ENCODE measurements at places on chromosomes 5 and 9. TPM values are rescaled to one million over a fixed set of nuclear protein-coding genes. Genes with fewer than 3 reads are reported as not detected.
A peak's percentile ranks its signal among the peaks of the same experiment; 100 is the strongest.

GRCh38 chr5:79845448-79846197 lies 145.4 kb downstream of the MTX3 start:
- DNase-seq, result peak; percentile 41

DNA sequence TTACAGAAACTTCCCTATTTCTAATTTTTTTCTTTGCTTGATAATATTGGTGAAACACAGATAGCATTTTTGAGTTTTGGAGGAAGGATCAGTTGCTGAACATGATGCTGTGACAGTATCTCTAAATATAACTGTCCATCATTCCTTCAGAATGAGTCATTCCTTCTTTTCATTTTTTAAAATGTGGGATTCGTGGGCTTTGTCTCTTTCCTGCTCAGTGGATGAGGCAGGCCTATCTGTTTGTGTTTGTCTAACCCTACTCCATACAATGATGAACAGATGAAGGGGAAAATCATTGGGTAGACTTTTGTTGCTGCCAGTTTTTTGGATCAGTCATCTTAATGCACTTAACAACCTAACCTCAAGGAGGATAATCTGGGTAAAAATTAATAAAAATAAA lies 15.7 kb upstream of the OR13C8 start:
- peak; percentile 37 for DNase-seq

DNA sequence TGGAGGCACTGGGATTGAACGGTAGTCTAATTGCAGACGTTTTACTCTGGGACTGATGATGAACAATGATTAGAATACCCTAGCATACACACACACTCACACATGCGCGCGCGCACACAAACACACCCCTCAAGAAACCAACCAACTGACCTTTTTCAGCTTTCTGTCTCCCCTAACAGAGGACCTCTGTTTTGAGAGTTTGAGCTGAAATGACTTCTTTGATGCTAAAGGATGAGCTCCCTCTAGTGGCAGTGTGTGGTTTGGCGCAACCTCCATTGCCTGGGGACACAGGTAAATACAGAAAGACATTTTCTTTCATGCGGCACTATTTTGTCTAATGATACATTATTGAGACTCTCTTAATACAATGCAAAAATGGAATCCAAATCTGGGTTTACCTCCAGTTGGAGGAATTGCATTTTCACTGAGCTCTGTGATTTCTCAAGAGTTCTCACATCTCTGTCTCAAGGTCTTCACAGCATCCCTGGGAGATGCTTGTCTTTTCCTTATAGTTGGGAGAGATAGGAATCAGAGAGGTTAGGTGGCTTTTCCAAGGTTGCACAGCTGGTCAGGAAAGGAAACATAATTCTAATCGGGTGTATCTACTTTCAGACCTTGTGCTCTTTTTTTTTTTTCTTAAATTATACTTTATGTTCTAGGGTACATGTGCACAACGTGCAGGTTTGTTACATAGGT lies 187.5 kb downstream of the TMEM38B start:
- DNase-seq, result peak; percentile 63

- no peak for DNase-seq
Measured at GRCh38 chr5:35618781-35619180, 1.1 kb downstream of the SPEF2 start.

DNA sequence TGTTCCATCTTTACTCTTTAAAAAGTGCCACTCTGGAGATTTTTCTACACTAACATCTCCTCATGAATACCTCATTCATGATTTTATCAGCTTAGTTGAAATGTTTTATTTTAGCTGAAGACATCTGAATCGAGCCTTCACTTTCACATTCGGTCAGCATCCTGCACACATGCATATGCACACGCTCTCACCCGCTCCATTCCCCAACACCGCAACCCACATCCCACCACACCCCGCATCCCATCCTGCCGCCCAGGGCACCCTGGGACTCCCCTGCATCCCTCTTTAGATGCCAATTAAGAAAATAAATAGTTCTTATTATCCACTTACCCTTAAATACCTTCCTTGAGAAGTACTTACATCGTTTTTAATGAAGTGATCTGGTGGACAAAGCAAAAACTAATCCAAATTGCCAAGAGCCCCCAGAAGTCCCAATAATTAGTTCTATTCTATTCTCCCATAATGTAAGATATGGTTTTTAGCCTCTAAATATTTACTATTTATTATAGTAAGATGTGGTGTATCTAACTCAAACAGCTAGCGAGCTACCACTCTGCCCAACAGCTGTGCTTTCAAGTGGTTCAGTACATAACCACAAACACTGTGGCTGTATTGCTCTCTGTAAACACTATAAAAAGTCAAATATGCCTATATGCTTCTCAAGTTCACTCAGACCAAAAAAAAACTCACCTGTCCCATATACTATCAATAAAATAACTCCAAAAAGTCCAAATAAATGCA lies 38.2 kb downstream of the GZMK start:
- DNase-seq, result no peak

- no peak for DNase-seq
Measured at GRCh38 chr5:14071433-14071832, 71.7 kb upstream of the TRIO start.

FGF10 gene
- 0.16 TPM for total RNA-seq

TSSK1B gene
- not detected for total RNA-seq

Data from A172 (cell line).